Tongue (tissue), 3 donors: ENCODE measurements at places on chromosomes 6 and 20. TPM values are rescaled to one million over a fixed set of nuclear protein-coding genes. Genes with fewer than 3 reads are reported as not detected.

- DNase-seq, result no peak
Measured at GRCh38 chr6:85298553-85298952, 151.3 kb upstream of the NT5E start.

Gene HSPA1B
- total RNA-seq, result 827 TPM

DNA sequence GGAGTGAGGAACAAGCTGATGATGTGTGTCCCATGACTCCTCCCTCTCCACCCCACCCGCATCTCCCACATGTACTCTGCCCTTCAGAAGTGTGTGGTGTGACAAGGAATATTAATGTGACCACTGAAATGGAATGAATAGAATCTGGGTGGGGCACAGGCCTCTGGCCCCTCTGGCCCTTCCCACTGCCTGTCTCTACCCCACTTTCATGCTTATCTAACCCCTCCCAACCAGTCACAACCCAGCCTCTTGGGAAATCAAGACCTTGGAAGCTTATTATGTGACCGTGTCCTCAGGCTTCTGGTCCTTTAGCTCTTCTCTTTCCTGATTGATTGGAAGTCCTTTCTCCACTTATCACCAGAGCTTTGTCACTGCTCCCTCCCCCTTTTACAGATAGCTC lies 312.2 kb upstream of the SOX4 start:
- no peak for DNase-seq

DNA sequence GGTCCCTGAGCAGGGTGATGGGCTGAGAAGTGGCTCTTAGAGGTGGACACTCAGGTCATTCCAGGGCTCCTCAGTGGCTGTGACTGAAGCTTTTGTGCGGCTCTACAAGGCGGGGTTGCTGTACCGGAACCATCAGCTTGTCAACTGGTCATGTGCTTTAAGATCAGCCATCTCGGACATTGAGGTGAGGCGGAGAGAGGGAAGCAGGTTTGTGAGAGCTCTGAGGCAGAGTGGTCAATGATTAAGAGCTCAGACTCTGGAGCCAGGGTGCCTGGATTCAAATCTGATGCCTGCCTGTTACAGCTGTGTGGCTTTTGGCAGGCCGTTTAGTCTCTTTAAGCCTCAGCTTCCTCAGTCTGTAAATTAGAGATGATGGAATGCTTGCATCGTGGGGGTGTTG lies 3.0 kb downstream of the VARS2 start:
- DNase-seq, result no peak

Gene SFTA2
- total RNA-seq, result not detected

- DNase-seq, result peak; percentile 25
Measured at GRCh38 chr6:126631363-126631762, 291.4 kb downstream of the CENPW start.

- no peak for DNase-seq
Measured at GRCh38 chr6:130200020-130200419, 22.7 kb downstream of the SAMD3 start.

GRCh38 chr6:85115876-85116275 lies 334.0 kb upstream of the NT5E start:
- peak; percentile 4 for DNase-seq

DNA sequence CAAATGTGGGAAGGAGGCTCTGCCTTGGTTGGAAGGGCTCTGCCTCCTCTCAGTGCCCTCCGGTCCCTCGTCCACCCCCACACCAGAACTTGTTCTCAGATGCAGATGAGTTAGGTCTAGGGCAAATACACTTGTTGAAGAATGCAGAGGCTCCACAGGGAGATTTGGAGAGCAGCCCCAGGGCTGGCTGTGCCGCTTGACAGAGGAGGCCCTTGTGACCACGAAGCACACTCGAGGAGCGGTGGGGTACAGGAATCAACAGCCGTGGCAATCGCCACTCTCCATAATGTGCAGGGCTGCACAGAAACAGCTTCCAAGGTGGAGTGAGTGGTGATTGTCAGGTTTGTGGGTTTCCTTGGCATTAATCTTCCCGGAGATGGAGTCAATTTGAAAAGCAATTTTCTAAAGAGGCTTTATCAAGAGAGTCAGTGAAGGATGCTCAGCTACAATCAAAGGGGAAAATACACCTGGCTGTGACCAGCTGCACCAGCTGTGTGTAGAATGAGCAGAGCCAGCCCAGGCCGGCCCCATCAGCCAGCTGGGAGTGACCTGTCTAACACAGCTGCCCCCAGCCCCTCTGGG lies 59.5 kb downstream of the BFSP1 start:
- DNase-seq, result peak; percentile 10

DNA sequence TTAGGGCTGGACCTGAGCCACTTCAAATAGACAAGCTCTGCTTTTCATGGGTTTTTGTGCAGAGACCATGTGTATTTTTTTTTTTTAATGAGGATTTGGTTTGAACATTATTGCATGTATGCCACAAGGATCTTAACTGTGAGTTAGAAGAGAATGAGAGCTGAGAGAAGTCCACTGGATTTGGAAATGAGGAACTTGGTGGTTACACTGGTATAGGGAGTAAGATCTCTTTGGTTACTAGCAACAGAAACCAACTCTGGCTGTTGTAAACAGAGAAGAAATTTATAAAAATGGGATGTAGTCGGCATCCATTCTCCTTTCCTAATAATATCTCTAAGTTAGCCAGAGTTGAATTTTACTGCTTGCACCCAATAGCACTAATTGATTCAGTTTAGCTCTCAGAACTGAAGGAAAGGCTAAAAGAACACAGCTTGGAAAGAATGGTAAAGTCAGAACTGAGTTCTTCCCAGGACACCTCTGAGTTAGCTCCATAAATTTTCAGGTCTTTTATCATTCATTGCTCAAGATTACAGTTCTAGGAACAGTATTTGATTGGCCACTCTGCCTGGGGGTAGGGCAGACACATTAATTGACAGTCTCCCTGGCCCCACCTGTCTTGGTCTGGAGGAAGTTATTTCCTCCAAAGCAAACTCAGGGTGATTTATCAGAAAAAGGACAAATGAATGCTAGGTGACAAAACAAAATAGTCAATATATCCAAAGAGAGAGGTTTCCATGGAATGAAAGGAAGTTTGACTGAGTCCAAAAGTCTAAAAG lies 3.9 kb upstream of the WFDC2 start:
- no peak for DNase-seq

Gene BNIP5
- total RNA-seq, result not detected

Gene ALDH5A1
- total RNA-seq, result 15.9 TPM

GRCh38 chr6:78598966-78599365 lies 268.4 kb upstream of the IRAK1BP1 start:
- no peak for DNase-seq

- DNase-seq, result no peak
Measured at GRCh38 chr20:15011631-15012030, 674.2 kb upstream of the FLRT3 start.

GRCh38 chr20:37160683-37161082 lies 18.4 kb upstream of the RPN2 start:
- no peak for DNase-seq

GRCh38 chr20:19808498-19808897 lies 50.4 kb downstream of the RIN2 start:
- no peak for DNase-seq

Gene SLPI
- 181 TPM for total RNA-seq

GRCh38 chr6:26045928-26046368 lies 41.3 kb upstream of the HFE start:
- no peak for DNase-seq

DNA sequence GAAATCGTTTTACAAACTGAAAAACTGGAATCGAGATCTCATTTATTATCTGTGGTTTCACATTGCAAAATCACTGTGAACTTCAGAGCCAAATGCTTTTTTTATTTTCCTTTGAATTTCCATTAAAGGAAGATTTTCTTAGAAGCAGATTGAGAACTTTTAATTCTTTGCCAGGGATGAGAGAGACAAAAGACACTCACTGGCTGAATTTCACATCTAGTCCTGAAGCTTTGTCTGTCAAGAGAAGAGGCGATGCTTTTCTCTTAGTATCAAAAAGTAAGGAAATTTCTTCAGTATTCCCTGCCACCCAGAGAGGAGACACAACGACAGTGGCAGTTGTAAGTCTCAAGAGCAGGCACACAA lies 141.8 kb downstream of the TMEM200A start:
- DNase-seq, result no peak

Gene TNFRSF21
- 17.4 TPM for total RNA-seq

GRCh38 chr20:34449674-34450592 lies 66.3 kb upstream of the DYNLRB1 start:
- DNase-seq, result no peak

GRCh38 chr6:11987386-11987785 lies 24.7 kb upstream of the HIVEP1 start:
- no peak for DNase-seq

Gene ELOVL2
- total RNA-seq, result 1.4 TPM

Gene RPS21
- 611 TPM for total RNA-seq

Gene TMEM14A
- 25.4 TPM for total RNA-seq

GRCh38 chr6:137657351-137657911 lies 163.2 kb upstream of the OLIG3 start:
- peak; percentile 47 for DNase-seq

DNA sequence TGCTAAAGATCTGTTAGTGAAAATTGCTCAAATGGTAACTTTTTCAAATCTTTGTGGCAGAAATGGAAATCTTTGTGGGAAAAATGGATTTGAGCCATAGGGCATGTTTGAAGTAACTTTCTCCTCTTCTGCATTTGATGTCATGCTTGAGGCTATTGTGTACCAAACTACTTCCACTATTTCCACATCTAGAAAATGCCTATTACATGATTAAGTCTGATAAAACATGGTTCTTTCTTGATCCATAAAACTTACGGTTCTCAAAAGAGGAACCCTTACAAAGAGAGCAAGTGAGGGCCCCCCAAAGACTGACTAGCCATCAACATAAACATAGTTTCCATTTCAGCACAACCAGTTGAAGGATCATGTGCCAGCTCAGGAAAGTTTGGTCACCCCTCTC lies 150.6 kb downstream of the NFATC2 start:
- no peak for DNase-seq

Gene SIM1
- 2.4 TPM for total RNA-seq

GRCh38 chr20:53077373-53078205 lies 105.4 kb downstream of the TSHZ2 start:
- DNase-seq, result no peak

GRCh38 chr6:38773338-38773737 lies 58.2 kb downstream of the DNAH8 start:
- no peak for DNase-seq

DNA sequence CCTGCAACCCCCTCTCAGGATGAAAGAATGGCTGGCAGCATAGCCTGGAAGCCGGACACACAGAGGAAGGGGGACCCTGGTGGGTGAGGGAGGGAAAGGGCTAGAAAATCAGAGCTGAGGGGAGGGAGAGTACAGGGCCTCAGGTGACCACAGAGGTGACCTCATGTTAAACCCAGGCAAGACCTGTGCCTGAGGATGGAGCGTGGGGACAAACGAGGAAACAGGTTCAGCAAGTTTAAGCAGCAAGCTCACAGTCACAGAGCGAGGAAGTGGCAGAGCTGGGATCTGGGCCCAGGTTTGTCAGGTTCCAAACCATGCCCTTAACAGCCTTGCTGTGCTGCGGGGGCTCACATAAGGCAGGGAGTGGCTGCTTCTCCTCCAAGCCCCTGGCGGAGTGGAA lies 4.0 kb upstream of the BPI start:
- DNase-seq, result no peak

DNA sequence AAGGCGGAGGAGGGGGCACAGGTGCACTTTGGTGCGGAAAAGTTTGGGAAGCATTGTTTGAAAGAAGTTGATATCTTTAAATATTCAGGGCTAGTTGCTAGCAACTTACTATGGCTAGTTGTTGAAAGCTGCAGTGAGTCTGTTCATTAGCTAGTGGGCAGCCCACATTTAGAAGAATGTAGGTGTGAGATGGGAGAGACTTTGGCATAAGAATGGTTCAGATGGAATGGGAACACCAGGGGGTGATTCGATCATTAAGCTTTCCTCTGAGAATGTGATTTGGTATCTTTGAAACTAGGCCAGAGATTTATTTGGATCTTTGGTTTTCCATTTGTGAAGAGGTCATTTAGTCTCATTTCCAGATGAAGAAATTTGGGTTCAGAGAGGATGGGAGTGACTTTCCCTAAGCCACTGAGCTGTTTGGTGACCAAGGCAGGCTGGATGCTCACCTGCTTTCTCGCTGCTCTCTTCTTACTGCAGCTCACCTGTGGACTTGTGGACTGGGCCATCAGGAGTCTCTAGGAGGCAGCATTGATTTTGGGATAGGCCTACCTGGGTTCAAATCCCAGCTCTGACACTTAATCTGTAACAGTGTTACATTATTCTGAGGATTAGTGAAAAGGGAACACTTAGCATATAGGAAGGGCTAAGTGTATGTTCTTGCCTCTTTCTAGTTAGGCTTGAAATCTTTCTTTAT lies 62.9 kb downstream of the CARMIL1 start:
- DNase-seq, result no peak

GRCh38 chr6:6331393-6331792 lies 10.9 kb upstream of the F13A1 start:
- no peak for DNase-seq

GRCh38 chr6:744666-745353 lies 51.9 kb upstream of the EXOC2 start:
- no peak for DNase-seq

Gene PDE10A
- 14.0 TPM for total RNA-seq

DNA sequence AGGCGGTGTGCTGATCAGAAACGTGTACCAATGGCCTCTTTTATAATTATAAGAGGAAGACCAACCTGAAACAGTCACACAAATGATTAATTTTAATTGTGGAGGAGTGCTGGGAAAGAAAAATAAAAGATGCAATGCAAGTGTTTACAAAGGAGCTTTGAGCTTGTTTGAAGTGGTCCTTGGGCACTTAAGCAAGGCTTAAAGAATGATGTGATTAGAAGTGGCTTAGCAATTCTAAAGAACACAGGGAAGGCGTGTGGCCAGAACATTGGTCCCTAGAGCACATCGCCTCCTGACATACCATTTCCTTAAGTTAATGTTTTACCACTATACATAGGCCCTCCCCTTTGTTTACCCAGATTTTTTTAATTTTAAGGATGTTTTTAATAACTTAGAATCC lies 26.1 kb downstream of the PTPN1 start:
- DNase-seq, result no peak

- no peak for DNase-seq
Measured at GRCh38 chr6:170211404-170212025, 79.4 kb downstream of the DLL1 start.

Gene GPR63
- total RNA-seq, result 2.4 TPM

DNA sequence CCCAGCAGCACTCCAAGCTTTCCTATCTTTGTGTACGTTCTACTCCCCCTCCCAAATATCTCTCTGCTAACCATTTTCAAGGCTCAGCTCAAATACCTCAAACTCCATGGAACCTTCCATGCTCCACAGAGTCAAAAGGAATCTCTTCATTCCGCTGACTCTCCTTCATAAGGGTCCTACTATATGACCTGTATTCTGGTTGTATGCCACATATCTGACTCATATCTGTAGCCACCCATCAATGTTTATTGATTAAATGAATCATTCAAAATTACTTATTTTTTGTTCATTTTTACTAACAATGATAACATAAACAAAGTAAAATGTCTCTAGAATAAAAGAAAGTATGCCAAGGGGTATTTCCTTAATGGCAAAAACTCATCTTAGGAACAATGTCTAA lies 123.2 kb downstream of the ARHGAP18 start:
- no peak for DNase-seq
